HT1080 (cell line): ENCODE measurements at places on chromosomes 12 and 14.

- DNase-seq = no peak
Measured at GRCh38 chr12:68321140-68321539, 11.0 kb downstream of the MDM1 start.

GRCh38 chr12:9271875-9272274 lies 63.7 kb upstream of the PZP start:
- no peak for DNase-seq

GRCh38 chr14:53599221-53599945 lies 357.2 kb downstream of the BMP4 start:
- DNase-seq = no peak

GRCh38 chr12:107122452-107122958 lies 29.2 kb upstream of the CRY1 start:
- no peak for DNase-seq

GRCh38 chr14:74464785-74465184 lies 28.3 kb downstream of the NPC2 start:
- DNase-seq = no peak
